Fibroblast of upper back skin (primary cell): ENCODE measurements at places on chromosomes 11 and 22.
A peak's percentile ranks its signal among the peaks of the same experiment; 100 is the strongest.

- no peak for DNase-seq
Measured at GRCh38 chr11:35286126-35286525, 133.2 kb downstream of the SLC1A2 start.

DNA sequence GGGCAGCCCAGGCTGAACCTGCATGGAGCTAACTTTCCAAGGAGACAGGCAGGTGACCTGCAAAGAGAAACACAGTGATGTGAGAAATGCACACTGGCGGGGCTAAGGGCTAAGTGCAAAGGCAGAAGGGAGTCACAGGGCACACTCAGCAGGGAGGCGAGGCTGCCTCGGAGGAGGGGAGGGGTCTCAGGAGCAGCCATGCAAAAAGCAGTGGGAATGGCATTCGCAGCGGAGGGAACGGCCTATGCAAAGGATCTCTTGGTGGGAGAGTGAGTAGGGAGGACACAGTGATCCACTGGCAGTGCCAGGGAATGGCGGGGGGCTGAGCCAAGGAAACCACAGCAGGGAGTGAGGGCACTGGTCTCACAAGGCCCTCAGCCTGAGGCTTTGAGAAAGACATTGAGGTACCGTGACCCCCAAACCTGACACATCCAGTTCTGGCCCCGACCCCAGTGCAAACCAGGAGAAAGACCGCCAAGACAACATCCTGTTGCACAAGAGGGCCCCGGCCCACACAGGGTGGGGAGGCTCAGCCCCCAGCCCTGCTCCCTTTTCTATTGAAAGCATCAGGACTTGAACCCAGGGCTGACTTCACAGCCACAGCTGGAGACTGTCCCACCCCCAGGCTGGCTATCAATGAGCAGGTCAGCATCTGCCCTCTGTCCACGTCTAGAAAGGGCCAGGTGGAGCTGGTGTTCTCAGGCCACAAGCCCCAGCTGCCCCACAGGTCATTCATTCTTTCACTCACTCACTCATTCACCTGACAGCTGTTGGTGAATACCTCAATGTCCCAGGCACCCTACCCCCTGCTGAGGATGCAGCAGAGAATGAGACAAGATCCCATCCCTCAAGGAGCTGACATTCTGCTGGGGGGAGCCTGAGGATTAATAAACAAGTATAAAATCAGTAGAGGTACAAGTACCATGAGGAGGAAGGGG is 50.7 kb downstream of the IGLL1 start:
- DNase-seq: no peak

DNA sequence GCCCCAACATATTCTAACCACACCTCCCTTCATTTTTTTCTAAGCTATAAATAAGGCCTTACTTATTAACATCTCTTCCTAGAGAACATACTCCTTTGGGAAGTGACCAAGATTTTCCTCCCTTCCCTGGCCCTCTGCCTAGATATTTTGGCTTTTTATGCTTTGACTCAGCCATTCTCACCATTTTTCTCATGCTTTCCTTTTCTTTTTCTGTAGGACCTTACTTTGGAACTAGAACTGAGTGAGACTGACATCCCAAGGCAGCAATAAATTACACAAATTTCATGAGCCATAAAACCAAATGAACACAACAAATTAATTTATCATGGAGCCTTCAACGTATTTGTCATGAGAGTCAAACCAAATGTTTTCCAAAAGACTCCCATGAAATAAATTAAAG is 142.7 kb upstream of the CTSC start:
- DNase-seq: peak; percentile 98

- no peak for DNase-seq
Measured at GRCh38 chr22:50507421-50507990, at the start of gene LMF2. TSS of gene LMF2 (minus strand) at chr22:50507702. CDS start at chr22:50507675, 27 bp downstream.

DNA sequence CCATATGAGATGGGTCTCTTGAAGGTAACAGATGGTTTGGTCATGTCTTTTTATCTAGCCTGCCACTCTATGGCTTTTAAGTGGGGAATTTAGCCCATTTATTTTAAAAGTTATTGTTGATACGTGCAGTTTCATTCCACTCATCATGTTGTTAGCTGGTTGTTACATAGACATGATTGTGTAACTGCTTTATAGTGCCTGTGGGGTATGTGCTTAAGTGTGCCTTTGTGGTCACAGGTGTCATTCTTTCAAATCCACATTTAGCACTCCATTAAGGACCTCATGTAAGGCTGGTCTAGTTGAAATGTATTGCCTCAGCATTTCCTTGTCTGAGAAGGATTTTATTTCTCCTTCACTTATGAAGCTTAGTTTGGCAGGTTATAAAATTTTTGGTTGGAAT is 263.8 kb upstream of the LUZP2 start:
- DNase-seq: no peak

DNA sequence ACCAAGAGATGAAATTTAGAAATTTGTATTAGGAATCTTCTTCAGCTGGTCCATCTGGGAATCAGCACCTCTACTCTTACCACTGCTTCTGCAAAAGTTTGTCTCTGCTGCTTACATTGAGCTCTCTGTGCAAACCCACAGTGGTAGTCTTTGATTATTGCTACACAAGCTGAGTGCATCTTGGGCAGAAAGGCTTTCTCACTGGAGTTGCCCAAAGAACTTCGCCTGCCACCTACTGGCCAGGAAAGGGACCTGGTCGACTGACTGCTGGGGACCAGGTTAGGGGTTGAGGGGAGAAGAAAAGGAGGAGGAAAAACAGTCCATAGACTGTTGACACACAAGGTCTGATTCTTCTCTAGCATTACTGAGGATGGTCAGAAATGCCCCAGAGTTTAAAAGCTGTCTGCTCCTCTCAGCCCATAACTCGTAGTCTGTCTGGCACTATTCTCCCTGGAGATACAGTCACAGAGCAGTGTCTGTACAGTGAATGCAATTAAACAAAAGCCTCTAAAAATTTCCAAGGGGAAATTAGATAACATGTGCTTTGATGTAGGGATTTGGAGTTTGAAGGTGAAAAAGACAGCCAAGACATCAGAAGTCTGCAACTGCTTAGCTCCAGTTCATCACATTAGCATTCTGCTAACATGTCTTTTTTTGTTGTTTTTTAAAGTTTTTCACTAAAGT is 215.0 kb upstream of the CTSC start:
- DNase-seq: peak; percentile 49

GRCh38 chr11:75200051-75200450 is 40.5 kb upstream of the TPBGL start:
- no peak for DNase-seq

DNA sequence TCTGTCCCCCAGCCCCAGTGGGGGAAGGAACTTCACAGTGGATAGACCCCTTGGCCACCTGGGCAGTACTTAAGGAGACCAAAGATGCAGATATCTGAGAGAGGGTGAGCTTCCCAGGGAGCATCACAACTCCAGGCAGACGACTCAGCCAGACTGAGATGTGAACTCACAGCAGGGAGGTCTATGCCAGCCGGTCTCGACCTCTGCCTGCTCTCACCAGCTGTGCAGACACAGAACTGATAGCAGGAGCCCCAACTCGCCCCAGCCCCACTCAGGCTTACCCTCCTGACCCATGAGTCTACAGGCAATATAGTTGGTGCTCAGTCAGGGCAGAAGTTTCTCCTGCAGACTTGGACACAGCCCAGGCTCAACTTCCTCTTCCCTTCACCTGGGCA is 29.7 kb upstream of the ACCSL start:
- no peak for DNase-seq

DNA sequence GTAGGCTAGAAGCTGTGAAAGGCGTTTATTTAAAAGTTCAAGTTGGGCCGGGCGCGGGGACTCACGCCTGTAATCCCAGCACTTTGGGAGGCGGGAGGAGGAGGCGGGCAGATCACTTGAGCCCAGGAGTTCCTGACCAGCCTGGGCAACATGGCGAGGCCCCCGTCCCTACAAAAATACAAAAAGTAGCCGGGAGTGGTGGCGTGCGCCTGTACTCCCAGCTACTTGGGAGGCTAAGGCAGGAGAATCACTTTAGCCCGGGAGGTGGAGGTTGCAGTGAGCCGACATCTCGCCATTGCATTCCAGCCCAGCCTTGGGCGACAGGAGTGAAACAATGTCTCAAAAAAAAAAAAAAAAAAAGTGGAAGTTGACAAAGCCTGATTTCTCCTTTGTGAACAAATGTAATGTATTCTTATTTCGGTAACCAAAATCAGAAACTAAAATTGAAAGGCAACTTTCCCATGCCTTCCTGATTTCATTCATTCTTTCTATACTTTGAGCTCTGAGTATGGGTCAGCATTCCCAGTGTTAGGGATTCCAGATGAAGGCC is 825 bp downstream of the PTPMT1 start:
- no peak for DNase-seq

- DNase-seq: no peak
Measured at GRCh38 chr22:27154717-27155116, 497.3 kb downstream of the MIAT start.

GRCh38 chr22:50134481-50134880 is 36.0 kb upstream of the PANX2 start:
- DNase-seq: no peak

DNA sequence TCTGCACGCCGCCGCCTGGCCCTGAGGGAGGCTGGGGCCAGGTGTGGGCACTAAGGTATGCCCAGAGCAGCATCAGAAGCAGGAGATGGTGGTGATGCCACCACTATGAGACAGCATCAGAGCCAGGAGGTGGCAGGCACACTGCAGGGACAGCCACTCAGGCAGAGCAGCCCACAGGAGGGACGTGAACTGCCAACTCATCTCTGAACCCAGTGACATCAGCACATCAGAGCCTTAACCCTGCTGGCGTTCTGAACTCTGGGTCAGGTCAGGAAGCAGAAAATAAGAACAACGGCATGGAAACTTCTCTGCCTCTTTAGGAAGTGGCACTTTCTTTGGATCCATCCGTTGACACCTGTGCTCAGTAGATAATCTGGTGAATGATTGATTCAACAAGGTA is 14.7 kb upstream of the IFT27 start:
- no peak for DNase-seq

- peak; percentile 74 for DNase-seq
Measured at GRCh38 chr11:5689551-5689983, at the start of gene TRIM22. TSS of gene TRIM22 (plus strand) at chr11:5689790. CDS start at chr11:5696233, 6,443 bp downstream.

DNA sequence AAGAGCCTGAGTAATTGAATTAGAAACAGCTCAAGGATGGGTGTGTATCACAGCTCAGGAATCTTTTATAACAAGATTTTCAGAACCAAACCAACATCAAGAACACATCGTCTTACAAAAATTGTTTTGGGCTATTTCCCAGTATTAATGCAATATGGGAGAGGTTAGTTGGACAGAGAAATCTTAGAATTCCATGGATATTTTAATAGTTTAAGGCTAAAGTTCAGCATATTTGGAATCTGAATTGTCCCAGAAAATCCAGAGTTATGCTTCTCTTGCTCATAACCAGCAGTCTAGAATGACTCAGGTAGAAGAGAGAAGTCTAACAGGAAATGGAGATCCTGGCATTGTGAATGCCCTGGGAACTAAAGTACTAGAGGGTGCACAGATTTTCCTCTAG is 74.6 kb downstream of the ADM start:
- peak; percentile 92 for DNase-seq

GRCh38 chr22:17087498-17088131 is 2.8 kb downstream of the IL17RA start:
- peak; percentile 93 for DNase-seq

GRCh38 chr11:21534288-21534687 is 658.6 kb upstream of the ANO5 start:
- no peak for DNase-seq

- no peak for DNase-seq
Measured at GRCh38 chr11:9071692-9072091, 19.7 kb downstream of the SCUBE2 start.

- no peak for DNase-seq
Measured at GRCh38 chr11:30987819-30988218, 381.7 kb downstream of the DCDC1 start.

DNA sequence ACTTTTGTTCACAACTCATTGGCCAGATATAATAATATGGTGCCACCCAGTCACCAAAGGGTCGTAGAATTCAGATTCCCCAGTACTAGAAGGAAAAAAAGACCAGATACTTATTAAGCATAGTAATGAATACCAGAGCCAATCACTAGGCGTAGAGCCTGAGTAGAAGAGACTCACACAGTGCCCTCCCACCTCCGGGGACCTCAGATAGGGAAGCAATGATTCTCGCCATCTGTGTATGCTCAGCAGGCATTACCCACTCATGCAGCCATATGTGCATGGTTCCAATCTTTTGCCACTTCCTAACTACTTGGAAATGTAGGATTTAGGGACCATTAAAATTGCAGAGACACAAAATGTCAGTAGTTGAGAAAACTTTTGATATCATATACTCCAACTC is 85.3 kb downstream of the C11orf87 start:
- DNase-seq: no peak

GRCh38 chr22:24948356-24949202 is 2.1 kb upstream of the LHFPL7 start:
- DNase-seq: no peak

- DNase-seq: no peak
Measured at GRCh38 chr11:123221096-123221561, 26.1 kb upstream of the CLMP start.

GRCh38 chr22:49099496-49100124 is 728.1 kb downstream of the BRD1 start:
- DNase-seq: no peak

DNA sequence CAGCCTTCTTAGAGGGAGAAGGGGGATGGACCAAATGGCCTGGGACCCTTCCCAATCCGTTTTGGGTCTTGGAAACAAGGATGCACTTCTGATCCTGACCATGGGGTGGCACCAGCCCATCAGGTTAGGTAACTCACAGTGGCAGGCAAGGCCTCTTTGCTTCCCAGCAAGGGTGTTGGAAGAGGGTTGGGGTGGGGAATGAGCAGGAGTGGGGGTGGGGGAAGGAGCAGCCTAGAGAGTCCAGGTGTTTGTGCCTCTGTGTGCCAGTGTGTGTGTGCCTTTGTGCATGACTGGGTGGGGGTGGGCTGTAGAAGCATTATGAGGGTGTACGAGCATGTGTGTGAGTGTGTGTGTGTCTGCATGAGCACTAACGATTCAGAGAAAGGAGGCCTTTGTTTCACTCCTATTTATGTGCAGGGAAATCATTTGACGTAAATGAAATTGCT is 213.1 kb downstream of the INSC start:
- DNase-seq: peak; percentile 9

- DNase-seq: no peak
Measured at GRCh38 chr11:69155302-69156234, at the start of gene SMIM38. TSS of gene SMIM38 (plus strand) at chr11:69155935. CDS start at chr11:69157847, 1,912 bp downstream.

GRCh38 chr11:73797457-73797856 is 9.8 kb downstream of the MRPL48 start:
- DNase-seq: no peak

- DNase-seq: no peak
Measured at GRCh38 chr11:129813231-129813791, 2.3 kb upstream of the TMEM45B start.

GRCh38 chr11:134260503-134260902 is 7.1 kb downstream of the ACAD8 start:
- no peak for DNase-seq

DNA sequence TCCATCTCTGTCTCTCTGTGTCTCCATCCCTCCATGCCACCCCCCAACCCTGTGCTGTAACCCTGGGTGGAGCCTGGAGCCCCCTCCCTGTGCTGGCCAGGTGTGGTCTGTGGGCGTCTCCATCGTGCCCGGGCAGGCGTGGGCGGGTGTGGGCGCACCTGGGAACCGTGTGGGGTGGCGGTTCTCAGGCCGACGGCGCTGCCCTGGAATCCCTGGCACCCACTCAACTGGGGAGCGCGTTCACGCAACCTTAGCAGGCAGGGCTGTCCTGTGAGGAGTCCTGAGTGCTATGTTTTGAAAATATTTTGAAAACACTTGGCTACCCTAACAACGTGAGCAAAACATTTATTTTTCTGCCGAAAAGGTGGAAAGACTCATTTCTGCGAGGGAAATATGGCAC is 4.7 kb downstream of the TNNT3 start:
- DNase-seq: no peak

GRCh38 chr11:114080769-114081168 is 21.3 kb downstream of the ZBTB16 start:
- no peak for DNase-seq

- no peak for DNase-seq
Measured at GRCh38 chr22:40071720-40072119, 77.0 kb downstream of the FAM83F start.
